ENCODE measurements at places on chromosomes 6 and 20. TPM values are rescaled to one million over a fixed set of nuclear protein-coding genes. Genes with fewer than 3 reads are reported as not detected.

The PRDM1 gene
- 9.5 TPM for total RNA-seq

The TFAP2D gene
- total RNA-seq: not detected

The GRM1 gene
- not detected for total RNA-seq

GRCh38 chr6:106124015-106124414 lies 37.9 kb downstream of the PRDM1 start:
- DNase-seq: no peak

DNA sequence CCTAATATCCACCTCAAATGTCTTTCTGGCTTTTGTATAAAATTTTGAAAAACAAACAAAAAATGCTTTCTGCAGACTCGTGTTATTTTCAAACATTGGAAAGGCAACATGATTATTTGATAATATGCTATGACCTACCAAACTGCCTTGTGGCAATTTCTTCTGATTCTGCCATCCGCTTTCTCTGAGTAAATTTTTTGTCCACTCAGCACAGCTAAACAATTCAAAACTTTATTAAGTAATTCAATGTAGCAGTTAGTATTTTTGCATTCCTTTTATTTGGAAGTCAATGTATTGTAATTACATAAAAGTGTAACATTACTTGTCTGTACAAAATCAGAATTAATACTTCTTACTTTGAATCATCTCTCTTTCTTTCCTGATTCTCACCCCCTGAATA lies 1206.6 kb upstream of the EYS start:
- no peak for DNase-seq

DNA sequence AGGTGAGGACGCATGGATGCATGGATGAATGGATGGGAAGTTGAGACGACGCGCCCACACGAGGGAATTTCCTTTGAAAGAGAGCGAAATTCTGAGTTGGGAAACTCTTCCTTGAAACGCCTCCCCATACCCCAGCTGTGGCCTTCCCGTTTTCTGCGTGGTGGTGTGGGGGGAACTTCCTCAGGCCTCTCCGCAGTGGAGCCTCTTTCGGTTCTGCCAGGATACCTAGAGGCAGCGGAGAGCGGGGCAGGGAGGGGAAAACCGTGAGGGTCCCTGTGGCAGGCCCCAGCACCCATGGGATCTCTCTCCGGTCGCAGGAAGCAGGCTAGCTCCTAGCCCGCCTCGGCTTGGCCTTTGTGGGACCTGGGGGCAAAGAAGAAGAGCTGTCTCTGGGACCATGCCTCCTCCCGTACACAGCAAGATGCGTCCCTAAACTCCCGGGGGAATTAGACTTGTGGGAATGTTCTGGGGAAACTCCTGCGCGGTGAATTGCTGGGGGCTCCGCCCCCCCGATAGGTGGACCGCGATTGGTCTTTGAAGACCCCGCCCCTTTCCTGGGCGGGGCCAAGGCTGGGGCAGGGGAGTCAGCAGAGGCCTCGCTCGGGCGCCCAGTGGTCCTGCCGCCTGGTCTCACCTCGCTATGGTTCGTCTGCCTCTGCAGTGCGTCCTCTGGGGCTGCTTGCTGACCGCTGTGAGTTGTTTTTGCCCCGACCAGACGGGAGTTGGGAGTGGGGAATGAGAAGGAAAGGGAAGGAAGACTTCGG lies at the start of gene CD40:
Gene CD40 (plus strand): TSS at position 611 of the 764 bp plus-strand sequence. CDS start 30 bp downstream, at position 641.
- DNase-seq: peak; percentile 78

DNA sequence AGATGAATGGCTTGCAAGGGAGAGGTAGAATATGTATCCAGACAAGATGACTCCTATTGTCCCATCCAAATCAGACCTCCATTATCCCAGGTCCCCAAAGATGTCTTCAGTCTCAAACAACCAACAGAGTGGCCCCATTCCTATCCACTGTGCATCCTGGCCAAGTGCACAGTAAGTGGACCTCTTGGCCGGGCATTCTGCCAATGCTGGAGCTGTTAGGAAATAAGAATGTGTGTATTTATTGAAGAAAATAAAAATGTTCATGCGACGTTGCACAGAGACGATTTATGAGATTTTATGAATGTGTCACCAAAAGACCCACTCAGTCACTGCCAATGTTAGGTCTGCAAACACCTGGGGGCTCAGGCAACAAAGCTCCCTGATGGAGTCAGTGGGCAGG lies 196.0 kb downstream of the MAFB start:
- DNase-seq: peak; percentile 19

All from dermis blood vessel endothelial cell (primary cell).